ENCODE measurements at places on chromosomes 4 and X.

DNA sequence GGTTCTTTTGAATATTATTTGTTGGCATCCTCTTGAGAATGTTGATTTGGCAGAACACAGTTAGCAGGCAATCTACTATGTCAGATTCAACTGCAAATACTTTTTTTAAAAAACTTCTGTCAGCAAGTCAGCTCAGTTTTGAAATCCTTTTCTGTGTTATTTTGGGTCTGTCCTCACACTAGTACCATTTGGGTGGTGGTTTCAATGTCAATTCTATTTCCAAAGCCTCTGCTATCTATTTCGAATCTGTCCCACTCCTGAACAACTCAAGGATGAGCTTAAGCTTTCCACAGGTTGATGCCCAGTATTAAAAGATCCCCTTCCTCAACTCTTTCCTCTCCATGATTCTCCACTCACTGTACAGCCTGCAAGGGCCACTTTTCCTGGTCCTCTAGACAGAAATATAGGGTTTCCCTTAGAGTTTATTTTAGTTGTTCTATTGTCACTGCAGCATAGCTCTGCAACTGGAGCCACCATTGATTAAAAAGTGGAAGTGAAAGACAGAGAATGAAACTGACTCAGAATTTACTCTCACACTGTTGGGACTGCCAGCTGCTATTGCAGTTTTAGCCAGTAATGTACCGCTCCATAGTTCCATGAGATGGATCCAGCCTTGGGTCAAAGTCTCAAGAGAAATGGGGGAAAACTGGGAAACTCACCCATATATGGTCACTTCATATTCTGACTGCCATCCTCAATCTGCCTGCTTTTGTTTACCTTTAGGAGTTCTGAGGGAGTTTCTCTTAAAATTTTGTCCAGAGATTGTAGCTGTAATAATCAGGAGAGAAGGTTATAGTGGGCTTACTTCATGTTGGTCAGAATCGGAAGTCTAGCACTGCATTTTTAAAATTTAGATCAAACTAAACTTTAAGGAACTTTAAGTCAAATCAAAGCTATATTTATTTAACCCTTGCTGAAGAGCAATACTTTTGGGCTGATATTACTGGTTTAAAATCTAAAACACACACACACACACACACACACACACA is 14.6 kb downstream of the HDX start:
- DNase-seq, result no peak

DNA sequence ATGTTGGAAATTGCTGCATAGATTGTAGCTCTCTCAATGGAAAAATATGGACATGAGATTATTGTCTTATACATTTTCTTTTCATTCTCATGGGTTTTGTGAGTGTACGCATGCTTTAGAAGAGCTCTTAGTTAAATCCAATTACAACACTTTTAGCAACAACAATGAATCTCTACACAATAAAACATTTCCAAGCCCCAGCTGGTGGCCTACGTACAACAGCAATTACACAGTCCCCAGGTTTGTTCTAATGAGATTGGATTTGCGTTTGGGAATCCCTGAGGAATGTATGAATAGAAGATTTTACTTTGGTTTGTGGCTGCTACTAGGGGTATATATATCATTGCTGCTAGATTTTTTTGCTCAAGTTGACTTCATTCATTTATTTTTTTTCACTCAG is 98.6 kb downstream of the FHDC1 start:
- DNase-seq, result no peak

DNA sequence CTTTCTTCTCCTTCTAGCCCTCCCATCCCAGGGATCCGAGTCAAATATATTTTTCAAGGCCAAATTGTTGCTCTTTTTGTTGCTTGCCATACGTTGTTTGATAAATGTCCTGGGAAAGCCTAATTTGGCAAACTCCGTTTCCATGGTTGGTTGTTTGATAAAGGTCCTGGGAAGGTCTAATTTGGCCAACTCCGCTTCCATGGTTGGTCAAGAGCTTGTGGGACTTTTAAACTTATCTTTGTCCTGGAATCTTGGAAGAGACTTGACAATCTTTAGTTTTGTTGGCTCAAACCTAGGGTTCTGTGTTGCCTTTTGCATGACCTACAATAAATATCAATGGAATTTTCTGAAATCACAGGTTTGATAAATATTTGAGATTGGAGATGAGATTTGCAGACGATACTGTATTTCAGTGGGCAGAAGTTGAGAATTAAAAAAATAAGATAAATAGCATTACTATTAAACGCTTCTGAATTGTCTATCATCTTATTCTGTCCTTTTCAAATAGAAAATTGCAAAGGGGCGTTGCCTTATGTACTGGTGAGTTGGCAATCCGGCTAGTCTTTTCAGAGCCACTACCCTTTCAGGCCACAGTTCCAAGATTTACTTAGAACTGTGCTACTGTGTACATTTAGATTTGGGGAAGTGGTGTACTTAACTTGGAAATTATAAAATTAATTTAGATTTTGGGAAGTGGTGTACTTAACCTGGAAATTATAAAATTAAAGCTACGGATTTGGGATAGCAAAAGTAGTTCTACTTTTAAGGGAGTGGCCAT is 804 bp downstream of the OSTC start:
- DNase-seq, result no peak

GRCh38 chrX:40871385-40872082 is 136.2 kb upstream of the MED14 start:
- no peak for DNase-seq

GRCh38 chrX:275476-275966 is 5.7 kb upstream of the PLCXD1 start:
- DNase-seq, result no peak

DNA sequence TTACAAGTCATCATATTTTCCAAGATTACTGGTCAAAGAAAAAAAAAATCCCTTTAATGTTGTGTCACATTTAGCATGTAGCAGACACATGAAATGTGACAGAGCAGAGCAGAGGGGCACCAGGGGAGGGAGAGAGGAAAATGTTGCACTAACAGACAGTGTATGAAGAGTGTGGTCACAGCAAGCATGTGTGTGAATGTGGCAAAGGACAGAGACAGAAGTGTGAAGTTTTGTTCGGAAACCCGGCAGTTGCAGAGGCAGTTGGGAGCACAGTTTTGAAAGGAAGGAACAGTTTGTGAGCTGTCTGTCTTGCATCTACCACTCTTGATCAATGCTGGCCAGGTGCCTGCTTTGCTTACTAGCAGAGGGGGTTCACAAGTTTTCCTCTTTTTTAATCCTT is 83.9 kb upstream of the MAP3K15 start:
- no peak for DNase-seq

GRCh38 chr4:4425119-4425690 is 38.3 kb downstream of the NSG1 start:
- peak; percentile 9 for DNase-seq

DNA sequence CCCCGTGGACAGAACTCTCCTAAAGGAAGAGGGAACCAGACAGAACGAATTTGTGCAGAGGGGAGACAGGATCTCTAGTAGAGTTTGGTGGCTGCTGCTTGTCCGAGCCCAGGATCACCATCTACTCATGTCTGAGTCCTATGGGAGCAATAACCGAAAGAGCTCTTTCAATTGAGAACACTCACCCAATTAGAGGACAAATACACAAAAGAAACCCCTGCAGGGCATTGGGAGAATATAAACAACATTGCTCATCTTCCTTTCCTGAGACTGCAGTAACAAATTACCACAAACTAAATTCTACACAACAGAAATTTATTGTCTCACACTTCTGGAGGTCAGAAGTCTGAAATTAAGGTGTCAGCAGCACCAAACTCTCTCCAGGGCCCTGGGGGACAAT is 65.6 kb downstream of the SPINK2 start:
- DNase-seq, result no peak

DNA sequence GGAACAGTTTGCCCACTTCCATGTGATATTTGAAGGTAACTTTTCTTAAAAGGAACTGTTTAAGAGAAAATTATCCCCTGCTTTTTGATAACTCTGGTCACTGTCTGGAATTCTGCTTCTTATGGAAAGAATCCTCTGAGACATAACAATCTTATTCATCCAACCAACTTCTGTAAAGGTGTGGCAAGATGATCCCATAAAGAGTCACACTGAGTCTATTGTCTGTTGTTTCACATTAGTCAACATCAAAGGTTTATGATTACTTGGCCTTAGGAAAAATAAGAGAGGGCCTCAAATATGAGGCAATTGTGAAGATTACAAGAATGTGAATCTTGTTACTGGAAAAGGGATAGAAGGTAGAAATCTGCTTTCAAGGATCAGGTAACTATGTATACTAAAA is 88.0 kb upstream of the MAGEB18 start:
- DNase-seq, result no peak

GRCh38 chrX:68084765-68085164 is 348.5 kb downstream of the OPHN1 start:
- no peak for DNase-seq

DNA sequence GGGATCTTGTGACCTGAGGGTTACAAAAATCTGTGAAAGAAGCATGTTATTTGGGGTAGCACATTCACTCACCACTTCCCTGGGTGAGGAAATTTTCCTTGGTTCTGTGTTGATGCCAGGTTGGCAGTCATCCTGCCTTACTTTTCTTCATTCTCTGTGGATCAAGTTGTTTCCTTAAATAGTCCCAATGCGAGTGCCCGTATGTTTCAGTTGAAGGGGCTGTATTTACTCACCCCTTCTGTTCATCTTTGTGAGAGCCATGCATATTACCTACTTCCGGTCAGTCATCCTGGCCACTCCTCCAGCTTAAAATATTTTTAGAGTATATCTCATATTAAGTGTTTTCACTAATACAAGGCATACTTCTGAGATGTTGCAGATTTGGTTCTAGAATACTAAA is 2.6 kb upstream of the UGT2B7 start:
- DNase-seq, result no peak

GRCh38 chr4:98518559-98519267 is 139.7 kb downstream of the TSPAN5 start:
- DNase-seq, result no peak

DNA sequence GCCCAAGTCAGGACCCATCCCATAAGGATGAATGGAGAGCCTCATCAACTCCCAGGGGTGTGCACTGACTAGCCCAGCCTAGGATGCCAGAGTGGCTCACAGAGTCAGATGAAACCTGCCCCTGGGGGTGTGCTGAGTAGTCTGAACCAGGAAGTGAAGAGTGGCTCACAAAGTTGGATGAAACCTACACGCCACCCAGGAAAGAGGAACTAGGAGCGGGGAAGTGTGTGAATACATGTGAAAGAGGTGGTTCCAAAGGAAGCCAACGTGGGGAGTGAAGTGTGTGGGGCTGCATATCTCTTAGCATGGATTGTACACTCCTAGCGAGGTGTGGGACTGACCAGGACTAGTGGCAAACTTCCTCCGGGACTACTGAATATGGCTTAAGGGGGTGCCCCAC is 902.1 kb upstream of the NDST4 start:
- no peak for DNase-seq

- no peak for DNase-seq
Observed at GRCh38 chrX:153398275-153398960, 2.7 kb downstream of the PNMA6E start.

GRCh38 chrX:37765507-37765906 is 14.4 kb upstream of the CYBB start:
- no peak for DNase-seq

- DNase-seq, result peak; percentile 53
Observed at GRCh38 chr4:8355864-8356565, 84.5 kb downstream of the ACOX3 start.

- DNase-seq, result no peak
Observed at GRCh38 chr4:142194905-142195304, 558.5 kb downstream of the IL15 start.

DNA sequence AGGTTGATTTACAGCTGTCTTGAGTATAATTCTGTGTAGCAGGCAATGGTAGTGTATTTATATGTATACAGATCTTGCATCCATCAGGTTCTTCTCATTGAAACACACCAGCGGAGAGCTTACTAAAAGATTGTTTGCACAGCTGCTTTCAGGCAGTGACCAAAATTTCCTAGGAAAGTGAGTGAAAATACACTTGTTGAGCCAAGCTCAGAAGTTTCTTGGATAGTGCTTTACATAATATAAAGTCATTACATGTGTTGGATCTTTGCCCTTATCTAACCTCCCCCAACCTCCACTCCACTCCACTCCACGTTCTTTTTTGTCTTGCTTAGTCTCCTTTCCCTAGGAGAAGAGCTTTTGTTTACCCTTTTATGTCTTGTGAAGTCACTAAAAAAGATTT is 34.1 kb downstream of the CNKSR2 start:
- no peak for DNase-seq

DNA sequence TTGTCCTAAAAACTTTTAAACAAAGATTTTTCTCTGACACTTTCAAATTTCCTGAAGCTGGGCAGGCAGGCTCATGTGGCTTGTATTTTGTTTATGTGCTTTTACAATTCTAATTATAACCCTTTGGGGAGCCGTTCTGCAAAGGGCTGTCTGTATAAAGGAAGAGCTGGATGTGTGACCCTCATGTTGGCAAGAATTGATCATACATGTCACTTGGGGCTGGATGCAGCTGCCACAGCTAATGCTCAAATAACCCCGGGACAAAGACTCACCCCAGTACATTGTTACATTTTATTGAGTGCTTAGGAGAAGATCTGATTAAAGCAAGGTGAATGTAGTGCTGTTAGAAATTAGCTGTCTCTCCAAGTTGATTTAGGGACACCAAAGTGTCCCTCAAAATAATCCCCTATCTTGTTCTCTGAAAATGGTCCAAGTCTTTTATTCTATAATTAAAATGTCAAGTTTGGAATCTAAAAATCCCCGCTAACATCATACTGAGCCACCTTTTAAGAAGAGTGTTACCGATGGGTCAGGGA is 13.0 kb upstream of the DAPP1 start:
- DNase-seq, result no peak

- peak; percentile 76 for DNase-seq
Observed at GRCh38 chrX:1500701-1501624, 36.0 kb downstream of the P2RY8 start.

DNA sequence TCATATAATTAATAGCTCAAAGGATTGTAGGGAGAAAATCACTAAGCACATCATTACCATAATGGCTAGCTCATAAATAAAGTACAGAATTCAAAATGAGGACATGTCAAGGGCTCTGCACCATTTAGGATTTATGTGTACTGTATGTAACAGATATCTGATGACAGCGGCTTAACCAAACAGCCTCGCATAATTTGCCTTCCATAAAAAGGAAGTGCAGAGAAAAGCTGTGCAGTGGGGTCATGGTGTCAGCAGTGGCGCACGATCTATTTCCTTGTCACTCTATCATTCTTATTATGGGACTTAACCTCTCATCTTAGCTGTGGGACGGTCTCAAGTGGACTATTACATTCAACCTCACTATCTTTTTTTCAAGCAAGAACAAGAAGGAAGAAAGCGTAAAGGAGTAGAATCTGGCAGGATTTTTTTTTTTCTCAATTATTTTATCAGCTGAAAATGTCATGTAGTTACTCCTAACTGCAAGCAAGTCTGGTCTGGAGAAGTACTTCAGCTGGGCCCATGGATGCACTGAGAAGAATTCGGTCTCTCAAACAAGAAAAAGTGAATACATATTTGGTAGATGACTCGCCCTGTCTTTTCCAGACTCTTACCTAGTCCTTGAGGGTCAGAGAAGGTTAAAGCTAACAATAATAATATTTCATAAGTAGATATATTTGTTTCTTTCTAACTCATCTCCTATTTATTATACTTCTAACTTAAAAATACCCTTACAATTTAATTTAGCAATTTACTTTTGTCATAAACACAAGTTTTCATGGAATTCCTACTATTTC is 94.6 kb downstream of the COX18 start:
- DNase-seq, result no peak
